ENCODE measurements at places on chromosomes 6 and 20. TPM values are rescaled to one million over a fixed set of nuclear protein-coding genes. Genes with fewer than 3 reads are reported as not detected.

KIF3B gene
- total RNA-seq, result 29.3 TPM

MACROD2 gene
- 1.1 TPM for total RNA-seq

TRIM31 gene
- not detected for total RNA-seq

MDC1 gene
- 6.3 TPM for total RNA-seq

SLC35D3 gene
- not detected for total RNA-seq

FRK gene
- total RNA-seq, result under 0.01 TPM

APOM gene
- 0.19 TPM for total RNA-seq

ATP9A gene
- total RNA-seq, result 21.2 TPM

AHI1 gene
- 7.0 TPM for total RNA-seq

CST2 gene
- total RNA-seq, result not detected

Data from endothelial cell of coronary artery (primary cell).